ENCODE measurements at places on chromosomes 2 and 18. TPM values are rescaled to one million over a fixed set of nuclear protein-coding genes. Genes with fewer than 3 reads are reported as not detected.

Gene MSTN
- 0.07 TPM for total RNA-seq

Gene NBEAL1
- 12.7 TPM for total RNA-seq

Gene COX7A2L
- total RNA-seq: 85.7 TPM

Gene DCC
- total RNA-seq: not detected

Gene TXNDC2
- not detected for total RNA-seq

Gene RGPD3
- 0.32 TPM for total RNA-seq

Gene GTF2A1L
- total RNA-seq: not detected

Gene CROCC2
- not detected for total RNA-seq

Gene SERPINB12
- total RNA-seq: not detected

Gene OSBPL6
- total RNA-seq: 1.1 TPM

Gene CDH19
- not detected for total RNA-seq

Gene IL37
- total RNA-seq: 0.39 TPM

Gene NAGK
- 162 TPM for total RNA-seq

Gene DHRS9
- total RNA-seq: 0.12 TPM

Gene KCNE4
- not detected for total RNA-seq

Gene SPATA3
- total RNA-seq: not detected

Gene TUBA3D
- not detected for total RNA-seq

Gene TEX51
- total RNA-seq: not detected

Gene D2HGDH
- 20.9 TPM for total RNA-seq

Gene AGXT
- not detected for total RNA-seq

Gene ASB3
- 21.0 TPM for total RNA-seq

Data from T-helper 1 cell treated with Interleukin-12 subunit alpha and Interleukin-12 subunit beta and Interleukin-4 antibody, amounts not matched to agents 30 ng/mL and 1 ng/mL, for 36 hours (primary cell).